Lower lobe of right lung (tissue), 2 donors: ENCODE measurements at places on chromosomes 12 and 14. TPM values are rescaled to one million over a fixed set of nuclear protein-coding genes. Genes with fewer than 3 reads are reported as not detected.

Gene RPGRIP1
- total RNA-seq, result 1.1 TPM

Gene HCAR3
- total RNA-seq, result 6.9 TPM

Gene TAS2R13
- total RNA-seq, result 0.92 TPM

Gene ZNF891
- total RNA-seq, result 2.6 TPM

Gene SAMD4A
- 30.6 TPM for total RNA-seq

Gene CLEC4A
- 14.1 TPM for total RNA-seq
